ENCODE measurements at places on chromosomes 7 and 10.
A peak's percentile ranks its signal among the peaks of the same experiment; 100 is the strongest.

GRCh38 chr10:131391936-131392335 is 80.4 kb upstream of the TCERG1L start:
- DNase-seq, result no peak

DNA sequence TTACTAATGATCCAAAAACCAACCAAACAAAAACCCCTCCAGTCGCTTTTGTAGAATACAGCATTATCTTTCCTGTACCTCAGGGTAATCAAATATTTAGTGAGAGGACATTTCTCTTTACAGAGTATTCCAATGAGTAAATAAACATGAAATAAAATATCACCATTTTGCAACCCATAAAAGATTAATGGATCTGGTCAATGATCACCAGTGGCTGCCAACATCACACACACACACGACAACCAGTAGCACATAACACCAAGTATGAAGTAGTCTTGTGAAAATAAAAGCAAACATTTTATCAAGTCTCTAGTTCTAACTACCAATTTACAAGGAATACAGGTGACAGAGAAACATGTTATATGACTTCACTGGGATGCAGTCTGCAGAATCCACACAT is 188.6 kb upstream of the IMMP2L start:
- peak; percentile 96 for DNase-seq

GRCh38 chr10:13839430-13839990 is 252.7 kb downstream of the PRPF18 start:
- no peak for DNase-seq

GRCh38 chr10:72524489-72524888 is 101.4 kb downstream of the MICU1 start:
- DNase-seq, result no peak

DNA sequence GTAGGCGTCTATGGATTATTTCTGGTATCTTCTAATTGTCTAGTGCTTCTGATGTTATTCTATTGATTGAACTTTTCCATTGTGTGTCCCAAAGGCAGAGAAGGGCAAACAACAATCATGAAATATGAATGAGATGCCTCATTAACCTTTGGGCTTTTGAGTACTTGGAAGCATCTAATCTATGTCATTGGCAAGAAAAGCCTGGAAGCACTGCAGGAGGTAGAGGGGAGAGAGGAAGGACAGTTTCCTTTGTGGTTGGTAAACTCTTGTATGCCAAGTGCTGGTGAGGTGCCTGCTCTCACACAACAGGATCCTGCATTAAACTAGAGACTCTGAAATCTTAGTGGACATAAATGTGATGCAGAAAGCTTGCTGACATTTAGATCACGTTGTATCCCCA is 155.2 kb upstream of the TPK1 start:
- DNase-seq, result no peak

DNA sequence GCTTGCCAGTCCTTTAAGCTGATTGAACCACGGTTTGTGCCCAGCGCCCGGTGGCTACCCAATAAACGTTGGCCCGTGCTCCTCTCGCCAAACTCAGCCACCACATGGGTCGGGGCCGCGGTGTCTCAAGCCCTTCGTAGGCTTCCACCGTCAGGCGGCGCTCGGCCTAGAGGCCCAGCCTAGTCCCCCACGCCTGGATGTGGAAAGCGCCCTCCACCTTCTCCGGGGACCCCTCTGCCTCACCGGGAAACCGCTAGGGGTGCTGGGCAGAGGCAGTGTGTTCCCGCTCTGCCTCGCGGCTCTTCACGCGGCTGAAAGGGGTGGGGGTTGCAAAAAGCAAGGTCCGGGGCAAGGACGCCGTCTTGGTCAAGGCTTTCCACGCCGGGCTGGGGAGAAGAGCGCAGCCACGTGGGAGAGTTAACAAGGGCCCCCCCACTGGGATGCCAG is 29.8 kb downstream of the LEP start:
- DNase-seq, result no peak

GRCh38 chr7:710161-710560 is 16.3 kb upstream of the DNAAF5 start:
- DNase-seq, result no peak

DNA sequence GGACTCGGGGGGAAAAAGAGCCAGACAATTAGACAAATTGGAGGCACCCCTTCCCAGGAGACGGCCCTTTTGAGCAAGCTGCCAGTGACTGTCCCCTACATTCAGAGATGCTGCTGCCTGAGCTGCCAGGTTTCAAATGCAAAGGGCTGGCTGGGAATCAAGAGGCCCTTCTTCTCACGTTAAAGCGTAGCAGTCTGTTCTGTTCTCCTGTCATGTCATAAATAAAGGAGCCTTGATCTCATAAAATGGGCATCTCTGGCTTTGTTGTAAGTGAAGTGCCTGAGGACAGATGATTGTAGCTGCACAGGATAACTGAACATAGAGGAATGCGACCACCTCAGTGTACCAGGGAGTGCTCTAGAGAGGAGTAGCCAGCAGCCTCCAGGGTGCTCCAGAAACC is 917.9 kb downstream of the GRID1 start:
- no peak for DNase-seq

DNA sequence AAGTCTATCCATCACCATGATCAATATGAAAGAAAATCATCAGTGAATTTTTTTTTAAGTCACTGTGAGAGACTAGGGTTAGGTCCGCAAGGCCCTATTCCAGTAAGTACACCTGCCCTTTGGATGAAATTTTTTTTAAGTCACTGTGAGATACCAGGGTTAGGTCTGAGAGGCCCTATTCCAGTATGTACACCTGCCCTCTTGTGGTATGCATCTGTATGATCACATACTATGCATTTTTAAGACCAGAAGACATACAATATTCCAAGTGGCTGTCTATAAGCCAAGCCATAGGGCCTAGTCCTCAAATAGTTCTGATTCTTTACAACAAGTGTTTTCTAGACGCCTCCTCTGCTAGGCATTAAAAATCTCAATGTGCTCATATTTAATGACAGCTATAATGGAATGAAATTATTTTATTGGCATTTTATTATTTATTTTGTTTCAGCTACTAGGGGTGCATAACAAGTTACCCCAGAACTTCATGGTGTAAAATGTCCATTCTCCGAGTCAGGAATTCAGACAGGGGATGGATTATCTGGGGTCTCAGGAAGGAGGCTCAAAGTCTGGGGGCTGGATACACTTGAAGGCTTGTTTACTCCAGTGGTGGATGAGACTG is 53.1 kb downstream of the TEX36 start:
- peak; percentile 87 for DNase-seq

- DNase-seq, result no peak
Observed at GRCh38 chr10:2543142-2543886, 524.0 kb upstream of the PFKP start.

DNA sequence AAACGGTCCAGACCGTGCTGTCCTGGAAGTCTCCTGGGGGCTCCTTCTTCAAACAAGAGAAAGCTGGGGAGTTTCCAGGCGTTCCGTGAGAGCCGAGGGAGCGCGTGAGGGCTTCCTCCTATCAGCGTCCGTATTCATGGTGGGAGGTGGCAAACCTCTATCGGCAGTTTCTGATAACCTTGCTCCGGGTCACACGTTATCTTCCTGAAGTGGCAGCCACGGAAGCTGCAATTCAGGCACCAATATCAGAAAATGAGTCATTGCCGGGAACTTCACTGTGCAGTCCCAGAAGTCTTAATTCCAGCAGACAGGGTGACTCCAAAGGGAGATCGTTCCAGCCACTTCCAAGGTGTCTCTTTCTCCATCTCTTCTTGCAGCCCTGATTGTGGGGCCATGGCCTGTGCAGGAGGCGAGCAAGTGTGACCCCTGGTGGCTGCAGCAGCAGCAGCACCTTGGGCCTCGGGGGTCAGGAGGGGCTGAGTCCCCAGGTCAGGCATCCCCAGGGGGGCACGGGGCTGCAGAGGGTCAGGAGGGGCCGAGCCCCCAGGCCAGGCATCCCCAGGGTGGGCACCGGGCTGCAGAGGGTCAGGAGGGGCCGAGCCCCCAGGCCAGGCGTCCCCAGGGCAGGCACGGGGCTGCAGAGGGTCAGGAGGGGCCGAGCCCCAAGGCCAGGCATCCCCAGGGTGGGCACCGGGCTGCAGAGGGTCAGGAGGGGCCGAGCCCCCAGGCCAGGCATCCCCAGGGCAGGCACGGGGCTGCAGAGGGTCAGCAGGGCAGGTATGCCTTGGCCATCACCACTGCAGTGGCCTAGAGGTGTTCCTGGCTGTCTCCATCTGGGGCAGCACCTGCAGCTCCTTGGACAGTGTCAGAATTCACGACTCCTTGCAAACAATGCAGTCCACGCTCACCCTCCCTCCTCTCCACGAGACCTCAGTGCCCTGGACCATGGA is 538.7 kb downstream of the DNAJB6 start:
- DNase-seq, result no peak

DNA sequence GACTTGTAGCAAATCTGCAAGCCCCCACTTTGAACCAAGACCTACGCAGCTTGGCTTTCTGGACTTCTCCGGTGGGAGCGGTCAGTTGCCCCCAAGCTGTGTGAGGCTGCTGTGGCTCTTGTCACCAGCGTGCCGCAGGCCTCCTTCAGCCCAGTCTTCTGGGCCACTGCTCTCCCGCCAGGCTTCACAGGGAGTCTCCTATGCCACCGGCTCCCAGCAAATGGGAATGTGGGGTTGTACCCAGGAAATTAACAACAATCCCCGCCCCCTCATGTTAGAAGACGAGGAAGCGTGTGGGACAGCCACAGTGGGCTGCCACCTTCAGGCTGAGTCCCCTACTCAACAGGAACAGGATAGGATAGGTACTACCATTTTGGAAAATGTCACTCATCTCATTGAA is 4.2 kb downstream of the WDR86 start:
- no peak for DNase-seq

DNA sequence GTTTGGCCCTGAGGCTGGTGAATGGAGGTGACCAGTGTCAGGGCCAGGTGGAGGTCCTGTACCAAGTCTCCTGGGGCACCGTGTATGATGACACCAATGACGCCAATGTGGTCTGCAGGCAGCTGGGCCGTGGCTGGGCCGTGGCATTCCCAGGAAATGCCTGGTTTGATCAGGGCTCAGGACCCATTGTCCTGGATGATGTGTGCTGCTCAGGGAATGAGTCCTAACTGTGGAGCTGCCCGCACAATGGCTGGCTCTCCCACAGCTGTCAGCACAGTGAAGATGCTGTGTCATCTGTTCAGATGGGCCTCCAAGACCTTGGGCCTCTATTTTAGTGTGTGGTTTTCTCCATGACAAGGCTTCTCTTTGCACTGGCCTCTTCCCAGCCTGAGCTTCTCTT is 64.0 kb downstream of the DMBT1 start:
- no peak for DNase-seq

GRCh38 chr10:71404503-71405295 is 8.0 kb downstream of the CDH23 start:
- no peak for DNase-seq

GRCh38 chr10:25492680-25493079 is 317.9 kb downstream of the GPR158 start:
- no peak for DNase-seq

- no peak for DNase-seq
Observed at GRCh38 chr7:89738549-89738948, 415.7 kb upstream of the STEAP1 start.

- DNase-seq, result no peak
Observed at GRCh38 chr10:91410638-91411371, 661 bp downstream of the HECTD2 start.

DNA sequence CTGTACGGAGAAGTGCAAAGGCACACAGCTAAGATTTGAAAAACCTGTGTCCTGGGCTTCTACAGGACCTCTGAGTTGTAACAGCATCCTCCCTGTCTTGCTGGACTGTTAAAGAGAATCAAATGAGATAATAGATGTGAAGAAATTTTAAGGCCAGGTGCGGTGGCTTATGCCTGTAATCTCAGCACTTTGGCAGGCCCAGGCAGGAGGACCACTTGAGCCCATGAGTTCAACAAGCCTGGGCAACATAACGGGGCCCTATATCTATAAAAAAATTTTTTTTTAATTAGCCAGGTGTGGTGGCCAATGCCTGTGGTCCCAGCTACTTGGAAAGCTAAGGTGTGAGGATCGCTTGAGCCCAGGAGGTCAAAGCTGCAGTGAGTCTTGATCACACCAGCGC is 2.9 kb upstream of the ARHGAP21 start:
- no peak for DNase-seq

- no peak for DNase-seq
Observed at GRCh38 chr7:11343136-11343535, 369.5 kb downstream of the PHF14 start.

- no peak for DNase-seq
Observed at GRCh38 chr7:151245360-151246101, 3.0 kb downstream of the SMARCD3 start.

- peak; percentile 17 for DNase-seq
Observed at GRCh38 chr10:7488418-7488829, 77.6 kb upstream of the SFMBT2 start.

GRCh38 chr10:117718986-117719920 is 176.7 kb downstream of the EMX2 start:
- DNase-seq, result peak; percentile 15

GRCh38 chr7:141704112-141704511 is 2.1 kb upstream of the DENND11 start:
- DNase-seq, result no peak

GRCh38 chr7:44147026-44147991 is 6.2 kb upstream of the MYL7 start:
- no peak for DNase-seq

- no peak for DNase-seq
Observed at GRCh38 chr10:129033790-129034272, 433.2 kb upstream of the MGMT start.

DNA sequence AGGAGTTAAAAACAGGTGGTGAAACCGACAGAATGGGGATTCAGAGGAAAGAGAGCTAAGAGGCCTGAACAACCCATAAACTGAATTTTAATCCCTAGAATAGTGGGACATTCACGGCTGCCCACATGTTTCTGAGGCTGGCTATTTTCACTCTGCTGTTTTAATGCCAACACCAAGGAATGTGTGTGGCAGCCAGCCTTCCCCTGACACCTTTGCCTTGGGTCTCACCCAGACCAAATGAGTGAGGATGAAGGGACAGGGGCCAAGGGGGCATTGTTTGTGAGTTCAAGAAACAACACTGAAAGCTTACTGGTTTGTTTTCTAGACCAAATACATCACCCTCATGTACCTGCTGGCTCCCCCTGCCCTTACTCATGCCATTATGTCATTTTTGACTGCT is 164.3 kb downstream of the JAZF1 start:
- no peak for DNase-seq

DNA sequence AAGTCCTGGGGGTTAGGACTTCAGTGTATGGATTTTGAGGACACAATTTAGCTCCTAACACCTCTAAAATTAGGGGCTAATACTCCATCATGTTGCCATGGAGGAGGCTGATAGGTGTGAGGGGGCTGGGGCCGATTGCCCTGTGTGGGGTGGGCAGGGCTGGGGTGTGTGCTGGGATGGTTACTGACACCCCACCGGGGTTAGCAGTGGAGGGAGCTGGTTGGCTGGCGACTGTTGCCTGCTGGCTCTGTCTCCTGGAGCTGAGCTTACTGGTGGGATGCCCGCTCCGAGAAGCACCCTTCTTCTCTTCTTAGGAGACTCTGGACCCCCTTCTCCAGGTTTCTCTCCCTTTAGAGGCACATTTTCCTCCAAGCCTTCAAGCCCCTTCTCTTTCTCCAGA is 22.2 kb upstream of the SH2D4B start:
- DNase-seq, result no peak

GRCh38 chr7:17846935-17847334 is 93.4 kb downstream of the SNX13 start:
- no peak for DNase-seq

GRCh38 chr7:151425670-151426440 is 14.1 kb downstream of the CRYGN start:
- DNase-seq, result no peak

Data from LNCaP clone FGC (cell line).